Breast epithelium (tissue), 4 donors: ENCODE measurements at places on chromosomes 2 and 18. TPM values are rescaled to one million over a fixed set of nuclear protein-coding genes. Genes with fewer than 3 reads are reported as not detected.

The RAD51AP2 gene
- total RNA-seq = under 0.01 TPM

The POTEI gene
- 0.98 TPM for total RNA-seq

The HRH4 gene
- total RNA-seq = 0.29 TPM

The IFIH1 gene
- 13.1 TPM for total RNA-seq

The KCNJ3 gene
- under 0.01 TPM for total RNA-seq

The WDR33 gene
- total RNA-seq = 50.1 TPM

The BCL11A gene
- 13.5 TPM for total RNA-seq

The PLB1 gene
- total RNA-seq = 5.6 TPM

The CD226 gene
- total RNA-seq = 2.1 TPM

The INHBB gene
- 42.3 TPM for total RNA-seq

The GEN1 gene
- 6.7 TPM for total RNA-seq

The OR6B2 gene
- not detected for total RNA-seq

The PCARE gene
- total RNA-seq = not detected

GRCh38 chr2:98730707-98731040, 258 bp downstream of the MGAT4A start:
- peak overlapping the region; percentile 80 for H3K27ac ChIP-seq
- no peaks in the 10 kb centered on the region for H3K27me3 ChIP-seq
- no peak for DNase-seq
- peak overlapping the region; percentile 79 for H3K4me3 ChIP-seq

DNA sequence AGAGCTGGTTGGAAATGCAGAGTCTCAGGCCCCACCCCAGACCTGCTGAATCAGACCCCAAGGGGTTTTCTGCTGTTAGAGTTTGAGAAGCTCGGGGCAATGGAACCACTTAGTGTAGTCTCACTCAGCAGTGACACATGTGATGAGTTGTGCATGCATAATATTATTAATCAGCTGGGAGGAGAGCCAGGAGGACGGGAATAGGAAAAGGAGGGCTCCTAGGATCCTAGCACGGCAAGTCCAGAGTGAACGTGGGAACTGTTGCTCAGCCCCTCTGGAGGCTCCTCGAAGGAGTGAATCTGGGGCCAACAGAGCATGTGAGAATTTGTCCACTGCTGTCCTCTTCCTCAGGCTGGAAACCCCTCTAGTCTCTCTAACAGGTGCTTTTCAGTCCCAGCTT, 87.1 kb downstream of the HS1BP3 start:
- no peak for DNase-seq
- H3K4me3 ChIP-seq = no peak overlapping the region
- H3K27ac ChIP-seq = no peak overlapping the region
- H3K4me1 ChIP-seq = no peaks in the 10 kb centered on the region
- no peaks in the 10 kb centered on the region for H3K36me3 ChIP-seq

- no peaks in the 10 kb centered on the region for H3K27me3 ChIP-seq
- no peaks in the 10 kb centered on the region for H3K4me1 ChIP-seq
- no peak for DNase-seq
- H3K27ac ChIP-seq = no peak overlapping the region
- H3K36me3 ChIP-seq = no peaks in the 10 kb centered on the region
- H3K4me3 ChIP-seq = no peak overlapping the region
Measured at GRCh38 chr18:79890674-79891073, 60.8 kb downstream of the SLC66A2 start.

DNA sequence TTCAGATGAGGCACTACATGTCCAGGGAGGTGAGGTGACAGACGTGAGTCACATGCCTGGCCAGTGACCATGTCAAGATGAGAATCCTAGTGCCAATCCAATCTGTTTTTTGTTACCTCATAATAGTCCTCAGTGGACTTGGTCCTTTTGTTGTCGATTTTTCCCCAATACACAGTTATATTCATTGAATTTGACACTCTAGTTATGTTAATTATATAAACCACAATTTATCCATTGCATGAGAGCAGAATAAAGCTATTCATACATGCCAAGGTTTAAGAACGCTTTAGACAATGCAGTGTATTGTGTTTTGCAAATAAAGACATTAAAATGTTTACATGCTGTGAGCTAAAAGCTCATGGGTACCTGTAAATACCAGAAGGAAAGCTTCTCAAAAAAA, 21.6 kb upstream of the TMEFF2 start:
- H3K27ac ChIP-seq = no peak overlapping the region
- no peaks in the 10 kb centered on the region for H3K27me3 ChIP-seq
- H3K36me3 ChIP-seq = no peaks in the 10 kb centered on the region
- no peak for DNase-seq
- no peaks in the 10 kb centered on the region for H3K4me1 ChIP-seq

- DNase-seq = no peak
- no peaks in the 10 kb centered on the region for H3K4me1 ChIP-seq
- no peaks in the 10 kb centered on the region for H3K27me3 ChIP-seq
- peak overlapping the region; percentile 74 for H3K4me3 ChIP-seq
Measured at GRCh38 chr18:55780586-55781071, 192.6 kb upstream of the TCF4 start.

- H3K27me3 ChIP-seq = no peaks in the 10 kb centered on the region
- no peak overlapping the region for H3K27ac ChIP-seq
- no peak for DNase-seq
- H3K4me1 ChIP-seq = no peaks in the 10 kb centered on the region
- H3K4me3 ChIP-seq = no peak overlapping the region
- no peaks in the 10 kb centered on the region for H3K36me3 ChIP-seq
Measured at GRCh38 chr2:136727973-136728699, 37.2 kb upstream of the THSD7B start.

- no peaks in the 10 kb centered on the region for H3K4me1 ChIP-seq
- H3K27me3 ChIP-seq = no peaks in the 10 kb centered on the region
- no peak for DNase-seq
Measured at GRCh38 chr18:65769652-65770051, 18.8 kb downstream of the CDH7 start.

DNA sequence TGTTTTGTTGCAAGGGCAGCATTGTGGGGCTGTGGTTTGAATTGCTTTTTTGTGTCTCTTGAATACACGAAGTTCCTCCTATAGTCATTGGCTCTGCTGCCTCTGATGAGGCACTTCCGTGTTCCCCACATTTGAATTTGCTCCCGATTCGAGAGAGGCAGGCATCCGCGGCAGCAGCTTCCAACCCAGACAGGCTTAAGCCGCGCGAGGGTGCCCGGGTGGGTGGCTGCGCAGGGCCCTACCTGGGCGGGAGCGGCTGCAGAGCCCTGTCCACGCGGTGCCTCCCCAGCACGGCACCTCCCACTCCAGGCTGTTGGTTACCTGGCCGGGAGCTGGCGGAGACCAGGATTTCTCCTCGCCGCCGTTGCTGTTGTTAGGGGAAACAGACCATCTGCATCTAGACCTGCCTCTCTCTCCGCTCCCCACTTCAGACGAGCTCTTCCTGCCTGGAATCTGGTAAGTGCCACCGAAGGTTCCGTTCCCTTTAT, 151.3 kb downstream of the NEDD4L start:
- peak overlapping the region; percentile 86 for H3K27ac ChIP-seq
- no peaks in the 10 kb centered on the region for H3K36me3 ChIP-seq
- peak; percentile 78 for DNase-seq
- no peaks in the 10 kb centered on the region for H3K4me1 ChIP-seq
- H3K4me3 ChIP-seq = peak overlapping the region; percentile 68

DNA sequence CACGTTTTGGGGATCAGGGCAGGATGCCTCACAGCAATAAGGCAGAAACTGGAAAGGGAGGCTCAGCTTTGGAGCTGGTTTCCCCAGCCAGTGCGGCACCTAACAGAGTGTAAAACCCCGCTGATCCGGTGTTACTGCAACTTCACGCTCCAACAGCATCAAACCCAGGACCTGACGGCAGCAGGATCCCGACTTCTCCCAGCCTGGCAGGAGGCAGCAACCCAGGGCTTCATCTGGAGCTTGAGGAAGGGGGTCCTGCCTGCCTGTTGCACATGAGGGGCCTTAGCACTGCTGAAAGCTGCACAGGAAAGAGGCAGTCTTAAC, 209.8 kb downstream of the MGAT5 start:
- H3K36me3 ChIP-seq = no peaks in the 10 kb centered on the region
- no peaks in the 10 kb centered on the region for H3K27me3 ChIP-seq
- H3K4me3 ChIP-seq = no peak overlapping the region
- no peaks in the 10 kb centered on the region for H3K4me1 ChIP-seq
- no peak for DNase-seq
- H3K27ac ChIP-seq = no peak overlapping the region

- H3K4me3 ChIP-seq = no peak overlapping the region
- H3K27me3 ChIP-seq = no peaks in the 10 kb centered on the region
- no peak for DNase-seq
- H3K27ac ChIP-seq = no peak overlapping the region
Measured at GRCh38 chr2:122340246-122340645, 584.8 kb downstream of the TSN start.

DNA sequence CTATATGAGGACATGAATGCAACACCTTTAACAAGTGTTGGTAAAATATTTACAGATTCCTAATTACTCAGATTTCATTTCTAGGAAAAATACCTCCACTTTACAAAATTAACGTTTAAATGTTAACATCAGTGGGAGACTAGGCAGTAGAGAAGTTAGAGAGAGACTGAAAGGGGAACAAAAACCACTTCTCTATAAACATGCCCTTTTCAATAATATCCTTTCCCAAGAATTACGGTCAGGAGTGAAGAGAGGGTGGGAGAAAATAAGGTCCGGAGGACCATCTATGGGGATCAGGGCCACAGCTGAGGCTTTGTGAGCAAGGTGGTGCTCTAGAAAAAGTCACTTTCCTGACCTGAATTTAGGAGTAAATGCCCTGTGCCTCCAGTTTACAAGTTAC, 65.3 kb upstream of the WIPF1 start:
- peak overlapping the region; percentile 49 for H3K27ac ChIP-seq
- H3K4me3 ChIP-seq = no peak overlapping the region
- H3K27me3 ChIP-seq = no peaks in the 10 kb centered on the region
- no peaks in the 10 kb centered on the region for H3K36me3 ChIP-seq

DNA sequence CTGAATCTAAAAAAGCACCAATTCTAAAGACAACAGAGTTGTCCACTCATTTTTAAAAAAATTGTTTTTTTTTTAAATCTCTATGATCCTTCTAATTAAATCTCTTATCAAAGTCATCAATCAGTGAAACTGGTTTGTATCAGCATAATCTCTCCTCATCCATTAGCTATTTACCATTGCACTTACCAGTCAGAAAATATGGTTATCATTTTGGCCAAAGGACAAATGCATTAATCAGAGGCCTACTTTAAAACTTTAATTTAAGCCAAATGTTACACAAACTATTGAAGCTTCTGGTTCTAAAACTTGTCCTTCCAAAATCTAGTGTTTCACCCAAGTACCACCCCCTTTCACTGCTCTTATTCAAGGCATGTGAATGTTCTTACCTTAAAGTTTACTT, 3.8 kb downstream of the C18orf32 start:
- no peaks in the 10 kb centered on the region for H3K4me1 ChIP-seq
- H3K27ac ChIP-seq = no peak overlapping the region
- no peaks in the 10 kb centered on the region for H3K27me3 ChIP-seq

- peaks cover 4% of the 10 kb centered on the region for H3K27me3 ChIP-seq
- H3K27ac ChIP-seq = no peak overlapping the region
- no peaks in the 10 kb centered on the region for H3K36me3 ChIP-seq
- no peak overlapping the region for H3K4me3 ChIP-seq
- no peak for DNase-seq
Measured at GRCh38 chr2:105176429-105176828, 65.1 kb upstream of the GPR45 start.

DNA sequence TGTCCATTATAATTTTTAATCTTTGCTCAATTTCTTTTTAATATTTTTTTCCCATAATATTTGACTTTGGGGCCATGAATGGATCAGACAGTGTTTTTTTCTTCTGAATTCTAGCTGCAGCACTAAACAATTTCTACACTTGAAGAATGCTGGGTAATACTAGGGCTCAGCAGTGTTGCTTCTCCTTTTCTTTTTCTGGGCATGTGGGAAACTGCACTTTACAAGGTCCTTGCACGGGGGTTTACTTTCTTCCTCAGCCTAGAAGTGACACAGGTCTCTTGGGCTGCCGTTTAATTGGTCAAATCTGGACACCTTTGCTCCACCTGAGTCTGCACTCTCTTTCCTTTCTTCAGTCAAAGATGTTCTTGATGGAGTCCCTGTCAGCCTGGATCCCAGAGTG, 135.4 kb upstream of the APCDD1 start:
- no peak for DNase-seq
- H3K27ac ChIP-seq = no peak overlapping the region
- no peaks in the 10 kb centered on the region for H3K27me3 ChIP-seq
- no peak overlapping the region for H3K4me3 ChIP-seq

DNA sequence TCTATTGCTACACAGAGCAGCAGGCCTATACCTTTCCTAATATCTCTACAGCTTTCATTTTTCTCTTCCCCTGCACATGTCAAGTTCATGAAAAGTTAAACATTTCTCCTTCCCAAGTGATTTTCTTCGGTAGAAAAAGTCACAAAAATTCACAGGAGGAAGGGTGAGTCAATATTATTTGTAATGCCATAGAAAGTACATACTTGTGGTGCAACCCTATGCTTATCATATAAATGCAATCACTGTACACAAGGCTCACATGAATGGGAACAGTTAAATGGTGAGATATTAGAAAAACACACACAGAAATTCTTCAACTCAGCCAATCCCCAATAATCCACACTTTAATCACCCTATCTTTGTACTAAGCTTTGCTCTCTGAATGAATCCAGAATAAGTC, 651.6 kb downstream of the LRRTM4 start:
- H3K4me1 ChIP-seq = no peaks in the 10 kb centered on the region
- H3K27ac ChIP-seq = no peak overlapping the region

GRCh38 chr18:44786688-44787087, 106.0 kb downstream of the SETBP1 start:
- no peaks in the 10 kb centered on the region for H3K36me3 ChIP-seq
- H3K27me3 ChIP-seq = no peaks in the 10 kb centered on the region
- no peak overlapping the region for H3K27ac ChIP-seq
- no peak overlapping the region for H3K4me3 ChIP-seq

DNA sequence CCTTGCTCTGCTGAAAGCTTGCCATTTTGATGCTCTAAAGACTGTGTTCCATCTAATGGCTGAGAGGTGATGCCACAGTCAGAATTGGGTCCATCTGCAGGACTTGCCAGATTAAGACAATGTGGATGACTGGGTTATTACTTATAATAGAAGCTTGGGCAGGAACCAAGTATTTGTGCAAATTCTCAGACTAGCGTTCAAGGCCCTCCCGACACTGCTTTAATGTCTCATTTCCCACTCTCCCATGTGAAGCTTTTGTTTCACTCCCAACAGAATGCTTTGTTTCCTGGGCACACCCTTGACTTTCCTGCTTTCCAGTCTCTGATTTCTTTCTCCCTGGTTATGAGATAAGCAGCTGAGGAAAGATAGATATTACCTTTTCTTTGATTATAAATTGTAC, 215.8 kb downstream of the KCNS3 start:
- no peaks in the 10 kb centered on the region for H3K4me1 ChIP-seq
- H3K27me3 ChIP-seq = no peaks in the 10 kb centered on the region
- no peak overlapping the region for H3K4me3 ChIP-seq
- H3K36me3 ChIP-seq = no peaks in the 10 kb centered on the region
- DNase-seq = no peak

- H3K27ac ChIP-seq = no peak overlapping the region
- no peaks in the 10 kb centered on the region for H3K27me3 ChIP-seq
- H3K36me3 ChIP-seq = no peaks in the 10 kb centered on the region
- no peak for DNase-seq
- no peak overlapping the region for H3K4me3 ChIP-seq
- peaks cover 5% of the 10 kb centered on the region for H3K4me1 ChIP-seq
Measured at GRCh38 chr2:64217198-64217869, 73.1 kb upstream of the PELI1 start.

GRCh38 chr2:129627437-129627836, 352.0 kb upstream of the RAB6C start:
- no peak for DNase-seq
- H3K4me1 ChIP-seq = no peaks in the 10 kb centered on the region
- no peak overlapping the region for H3K4me3 ChIP-seq
- no peaks in the 10 kb centered on the region for H3K36me3 ChIP-seq
- H3K27me3 ChIP-seq = no peaks in the 10 kb centered on the region

- DNase-seq = no peak
- no peaks in the 10 kb centered on the region for H3K27me3 ChIP-seq
- H3K4me1 ChIP-seq = peaks cover 3% of the 10 kb centered on the region
- H3K27ac ChIP-seq = peak overlapping the region; percentile 98
Measured at GRCh38 chr18:3593381-3593903, 143.5 kb downstream of the TGIF1 start.
